Activated CD4-positive, alpha-beta T cell treated with anti-CD3 and anti-CD28 coated beads, Interleukin-2, Interleukin-4, amounts not matched to agents 100 ng/mL and 50 ng/mL, durations not matched to agents 16 hours and 8 hours (primary cell): ENCODE measurements at places on chromosomes 7 and 10.
A peak's percentile ranks its signal among the peaks of the same experiment; 100 is the strongest.

DNA sequence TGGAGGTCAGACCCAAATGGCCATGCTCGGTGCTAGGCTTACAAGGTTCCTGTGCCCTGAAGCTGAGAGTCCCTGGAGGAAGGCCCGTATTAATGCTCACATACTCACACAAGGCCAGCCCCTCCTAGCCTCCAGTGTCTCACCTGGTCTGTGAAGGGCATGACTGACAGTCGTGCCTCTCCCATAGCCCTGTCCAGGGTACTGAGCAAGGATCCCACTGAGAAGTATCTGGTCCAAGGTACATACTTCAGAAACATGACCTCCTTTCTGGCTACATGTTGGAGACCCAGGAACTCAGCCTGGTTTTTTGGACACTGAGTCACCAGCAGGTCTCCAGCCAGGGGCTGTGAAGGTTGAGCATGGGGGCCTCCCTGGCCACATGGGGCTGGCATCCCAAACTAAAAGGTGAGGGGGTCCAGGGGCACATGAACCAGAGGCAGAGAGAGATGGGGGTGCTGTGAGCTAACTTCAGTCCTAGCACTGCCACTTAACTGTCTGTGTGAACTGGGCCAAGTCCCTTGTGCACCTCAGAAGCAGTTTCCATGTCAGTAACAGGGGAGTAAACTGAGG lies 17.6 kb upstream of the RASGEF1A start:
- no peak for DNase-seq

DNA sequence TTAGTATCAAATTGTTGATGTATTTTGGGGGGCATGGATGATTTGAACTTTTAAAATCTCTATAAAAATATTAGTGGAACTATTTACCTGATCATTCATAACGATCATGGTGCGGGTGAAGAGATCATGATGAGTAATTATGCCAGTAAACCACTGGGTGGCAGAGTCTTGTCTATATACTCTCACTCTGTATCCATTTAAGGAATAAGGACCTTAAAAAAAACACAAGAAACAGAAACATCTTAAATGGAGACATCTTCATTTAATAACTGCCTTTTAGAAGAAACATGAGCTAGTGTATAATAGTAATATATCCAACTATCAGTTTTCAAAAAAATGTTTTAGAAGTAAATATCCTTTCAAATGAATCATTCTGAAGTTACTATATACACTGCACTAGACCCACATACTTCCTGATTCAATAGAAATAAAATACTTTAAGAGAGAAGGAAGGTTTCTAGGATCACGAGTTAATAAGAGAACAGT lies 84.0 kb downstream of the NRBF2 start:
- DNase-seq: peak; percentile 51

DNA sequence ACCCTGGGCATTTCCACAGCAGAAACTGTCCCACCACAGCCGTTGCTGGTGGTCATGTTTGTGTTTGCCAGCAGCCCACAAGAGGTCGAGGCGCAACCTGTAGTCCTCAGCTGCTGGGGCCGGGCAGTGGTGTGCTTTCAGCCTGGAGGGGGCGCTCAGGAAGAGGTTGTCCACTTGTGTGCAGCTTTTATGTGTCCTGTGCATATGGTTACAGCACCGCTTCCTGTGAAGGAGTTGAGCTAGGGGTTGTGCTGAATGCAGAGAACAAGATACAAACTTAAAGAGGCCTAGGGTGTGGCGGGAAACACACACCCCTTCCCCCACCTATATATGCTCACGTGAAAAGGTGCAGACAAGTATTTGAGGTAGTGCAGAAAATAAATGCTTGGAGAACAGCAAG lies 29.5 kb upstream of the PFKFB3 start:
- peak; percentile 76 for DNase-seq

- DNase-seq: peak; percentile 93
Observed at GRCh38 chr10:88091490-88092061, 228.2 kb downstream of the PTEN start.

- no peak for DNase-seq
Observed at GRCh38 chr7:23065974-23066373, 39.6 kb upstream of the KLHL7 start.

DNA sequence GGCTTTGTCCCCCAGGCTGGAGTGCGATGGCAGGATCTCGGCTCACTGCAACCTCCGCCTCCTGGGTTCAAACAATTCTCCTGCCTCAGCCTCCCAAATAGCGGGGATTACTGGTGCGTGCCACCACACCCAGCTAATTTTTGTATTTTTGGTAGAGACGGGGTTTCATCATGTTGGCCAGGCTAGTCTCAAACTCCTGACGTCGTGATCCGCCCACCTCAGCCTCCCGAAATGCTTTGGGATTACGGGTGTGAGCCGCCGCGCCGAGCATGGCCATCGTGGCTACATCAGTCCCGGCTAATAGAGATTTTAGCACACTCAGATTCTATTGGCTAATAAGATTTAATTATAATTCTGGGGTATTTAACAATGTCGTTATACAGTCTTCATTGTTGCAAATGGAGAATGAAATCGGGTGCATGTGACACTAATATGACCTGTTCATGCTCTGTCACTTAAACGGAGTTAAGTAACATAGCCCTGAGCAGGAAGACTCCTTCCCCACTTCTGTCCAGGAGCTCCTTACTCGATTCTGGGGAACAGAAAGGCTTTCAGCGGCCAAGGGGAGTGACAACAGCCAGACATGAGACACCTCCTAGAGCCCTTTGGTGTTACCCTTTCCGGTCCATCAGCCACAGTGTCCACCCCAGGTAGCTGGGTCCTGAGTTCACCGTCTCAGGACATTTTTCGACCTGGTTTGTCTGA lies 40.9 kb upstream of the FAM20C start:
- DNase-seq: no peak

- DNase-seq: no peak
Observed at GRCh38 chr7:66810716-66811115, 70.2 kb downstream of the RABGEF1 start.

DNA sequence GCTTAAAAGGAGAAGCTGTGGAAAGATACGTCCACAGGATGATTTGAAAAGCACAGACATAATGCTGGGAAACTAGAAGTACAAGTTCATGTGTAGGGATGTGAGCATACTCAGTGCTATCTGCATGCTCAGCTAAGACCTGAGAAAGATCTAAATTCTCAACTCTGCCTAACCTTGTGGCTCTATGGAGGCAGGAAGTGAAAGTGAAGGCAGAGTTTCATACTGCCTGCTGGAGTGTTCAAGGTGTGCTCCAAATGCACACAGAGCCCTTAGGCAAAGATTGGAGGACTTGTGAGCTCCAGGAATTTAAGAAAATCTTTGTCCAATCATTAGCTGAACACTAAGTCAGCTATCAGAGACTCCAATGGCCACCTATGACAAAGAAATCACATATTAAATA lies 190.9 kb downstream of the RNLS start:
- peak; percentile 60 for DNase-seq

GRCh38 chr10:48478469-48478868 lies 126.4 kb downstream of the ARHGAP22 start:
- no peak for DNase-seq
